ENCODE measurements at places on chromosomes 16 and 17.

GRCh38 chr17:50686494-50687199 lies 21.1 kb downstream of the ANKRD40 start:
- DNase-seq: no peak

- DNase-seq: no peak
Measured at GRCh38 chr17:45951941-45952340, 47.1 kb upstream of the STH start.

- DNase-seq: no peak
Measured at GRCh38 chr16:86112178-86112577, 213.2 kb downstream of the IRF8 start.

GRCh38 chr17:27667656-27668487 lies 36.9 kb downstream of the LGALS9 start:
- DNase-seq: no peak

- no peak for DNase-seq
Measured at GRCh38 chr16:89744813-89745212, 23.5 kb downstream of the ZNF276 start.

GRCh38 chr17:45353043-45353442 lies 36.2 kb upstream of the MAP3K14 start:
- no peak for DNase-seq

DNA sequence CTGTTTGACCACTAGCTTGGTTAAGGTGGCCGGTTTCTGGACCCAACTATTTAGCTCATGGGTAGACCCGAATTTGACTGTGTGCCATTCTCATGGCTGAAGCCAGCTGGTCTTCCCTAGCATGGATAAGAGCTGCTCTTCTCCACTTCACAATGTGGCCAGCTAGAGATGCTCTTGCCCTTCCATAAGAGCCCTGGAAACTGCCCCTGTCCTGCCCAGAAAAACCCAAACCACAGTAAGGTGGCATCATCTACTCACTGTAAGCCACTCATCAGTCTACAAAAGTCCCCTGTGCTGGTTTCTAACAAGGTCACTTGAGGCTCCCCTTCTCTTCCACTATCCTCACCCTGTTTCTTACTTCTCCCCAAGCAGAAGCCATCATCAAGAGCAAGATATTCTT lies 165.1 kb downstream of the HS3ST2 start:
- no peak for DNase-seq

DNA sequence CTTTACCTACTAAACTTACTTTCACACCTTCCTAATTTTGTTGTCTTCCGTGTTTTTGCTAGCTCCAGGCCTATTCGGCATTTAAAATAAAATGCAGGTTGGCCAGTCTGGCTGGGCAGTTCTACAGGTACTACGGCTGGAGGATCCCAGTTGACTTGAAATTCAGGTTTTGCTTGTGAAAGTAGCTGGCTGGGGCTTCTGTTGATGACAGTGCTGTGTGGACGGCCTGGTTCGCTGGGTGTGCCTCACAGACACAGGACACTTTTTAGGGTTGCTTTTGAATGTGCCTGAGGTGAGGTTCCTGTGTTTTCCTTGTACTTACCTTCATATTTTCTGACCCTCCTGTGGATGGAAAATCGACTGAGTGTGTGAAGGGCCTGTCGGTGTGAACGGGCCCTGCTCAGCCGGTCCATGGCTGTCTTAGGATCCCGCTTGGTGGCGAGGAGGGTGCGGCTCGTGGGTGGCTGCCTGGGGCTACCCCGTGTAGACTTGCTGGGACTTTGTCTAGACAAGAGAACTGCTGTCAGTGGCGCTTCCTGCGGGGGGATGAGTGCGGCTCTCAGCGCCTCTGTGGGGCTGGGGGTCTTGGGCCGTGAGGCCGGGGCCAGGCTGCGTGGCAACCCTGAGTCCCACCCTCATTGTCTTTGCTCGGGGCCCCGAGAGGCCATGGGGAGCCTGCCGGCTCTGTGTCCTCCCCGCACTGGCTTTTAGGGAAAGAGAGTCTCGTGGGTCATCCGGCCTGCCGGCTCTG lies 18.7 kb upstream of the ZNF750 start:
- no peak for DNase-seq

DNA sequence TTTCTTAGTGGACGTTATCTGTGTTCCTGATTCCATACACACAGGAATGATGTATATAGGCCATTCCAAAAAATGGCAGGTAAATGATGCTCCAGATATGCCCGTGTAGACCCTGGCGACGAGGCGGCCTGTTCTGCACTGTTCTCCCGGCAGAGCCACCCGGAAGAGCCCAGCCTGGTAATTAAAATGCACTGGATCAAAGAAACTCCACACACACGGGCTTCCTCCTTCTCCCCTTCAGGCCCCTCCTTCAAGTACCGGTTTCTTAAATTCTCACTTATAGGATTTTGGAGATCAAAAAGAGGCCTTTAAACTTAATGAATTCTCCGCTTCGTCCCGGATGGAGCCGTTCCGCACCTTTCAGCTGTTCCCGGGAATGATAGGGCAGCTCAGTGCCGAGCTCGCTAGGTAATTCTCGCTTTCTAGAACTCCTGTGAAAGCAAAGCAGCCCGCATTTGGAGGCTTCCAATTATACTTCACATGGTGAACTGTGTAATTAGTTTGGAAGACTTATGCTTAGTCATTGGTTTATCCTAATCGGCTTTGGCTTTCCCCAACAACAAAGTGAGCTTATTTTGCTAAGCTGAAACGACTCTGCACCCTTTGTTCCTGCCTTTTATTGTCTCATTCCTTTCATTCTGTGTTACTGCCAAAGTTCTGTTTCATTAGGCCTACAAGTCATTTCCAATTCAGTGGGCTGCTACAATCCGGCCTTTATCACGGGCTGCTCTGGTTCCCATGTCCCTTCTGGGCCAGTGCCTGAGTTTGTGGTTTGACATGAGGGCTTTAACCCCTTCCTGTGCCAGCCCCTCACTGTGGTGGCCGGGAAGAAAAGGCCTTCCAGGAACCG lies 150.0 kb downstream of the MSI2 start:
- DNase-seq: no peak

DNA sequence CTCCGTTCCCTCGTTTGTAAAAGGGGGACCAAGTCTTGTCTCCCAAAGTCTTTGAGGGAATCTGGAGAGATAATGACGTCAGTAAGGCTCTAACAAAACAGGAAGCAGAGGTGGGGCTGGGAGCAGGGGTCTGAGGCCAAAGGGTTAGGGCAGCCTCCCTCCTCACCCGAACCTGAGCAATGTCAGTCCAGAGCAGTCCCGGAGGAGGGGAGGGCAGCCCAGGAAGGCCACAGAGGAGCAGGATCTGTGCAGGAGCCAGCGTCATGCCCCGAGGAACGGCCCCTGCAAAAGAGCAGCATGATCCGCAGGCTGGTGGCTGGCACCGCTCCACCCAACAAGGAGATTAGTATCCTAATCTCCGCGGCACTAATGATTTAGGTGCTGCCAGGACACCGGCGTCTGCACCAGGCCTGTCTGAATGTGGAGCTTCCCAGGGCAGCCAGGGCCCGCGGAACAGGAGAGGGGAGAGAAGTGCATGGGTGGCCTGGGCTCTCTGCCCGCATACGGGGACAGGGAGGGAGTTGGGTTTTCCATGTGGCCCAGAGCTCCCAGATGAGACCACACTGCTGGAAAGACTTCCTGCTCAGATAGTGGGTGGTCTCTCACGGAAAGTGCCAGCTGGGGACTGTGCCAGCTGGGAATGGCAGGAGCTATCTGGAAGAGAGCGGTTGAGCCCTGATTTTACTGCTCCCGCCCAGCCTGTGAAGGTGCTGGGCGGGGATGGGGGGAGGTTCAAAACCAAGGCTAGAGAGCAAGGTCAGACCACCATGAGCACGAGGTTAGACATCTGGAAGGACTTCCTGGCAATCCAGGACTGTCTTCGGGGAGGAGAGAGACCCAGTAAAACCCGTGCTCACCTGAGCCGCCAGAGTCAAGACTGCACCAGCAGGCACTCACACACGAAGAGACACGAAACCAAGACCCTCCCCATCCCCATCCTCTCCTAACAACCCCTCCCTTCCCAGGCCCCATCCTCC lies 11.0 kb upstream of the KRT17 start:
- DNase-seq: no peak

- no peak for DNase-seq
Measured at GRCh38 chr16:82240111-82240510, 70.1 kb upstream of the MPHOSPH6 start.

DNA sequence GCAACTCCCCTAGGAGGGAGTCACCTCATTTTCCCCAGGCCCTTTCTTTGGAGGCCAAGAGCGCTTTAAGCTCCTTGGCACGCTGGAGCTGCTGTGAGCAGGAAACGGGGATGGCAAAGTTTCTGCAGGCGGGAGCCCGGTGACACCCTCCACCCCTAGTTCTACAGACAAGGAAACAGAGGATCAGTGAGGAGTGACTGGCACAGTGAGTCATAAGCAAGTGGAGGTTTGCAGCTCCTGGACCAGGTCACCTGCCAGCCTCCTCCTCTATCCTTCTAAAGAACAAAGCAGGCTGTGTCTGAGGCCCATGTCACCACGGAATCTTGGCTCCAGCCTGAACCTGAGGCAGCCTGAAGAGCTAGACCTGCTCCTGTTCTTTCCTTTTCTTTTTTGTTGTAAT lies 141.9 kb downstream of the TMEM132E start:
- DNase-seq: no peak

All from NCI-H774 (cell line).